ENCODE measurements at places on chromosomes 5 and 9.

DNA sequence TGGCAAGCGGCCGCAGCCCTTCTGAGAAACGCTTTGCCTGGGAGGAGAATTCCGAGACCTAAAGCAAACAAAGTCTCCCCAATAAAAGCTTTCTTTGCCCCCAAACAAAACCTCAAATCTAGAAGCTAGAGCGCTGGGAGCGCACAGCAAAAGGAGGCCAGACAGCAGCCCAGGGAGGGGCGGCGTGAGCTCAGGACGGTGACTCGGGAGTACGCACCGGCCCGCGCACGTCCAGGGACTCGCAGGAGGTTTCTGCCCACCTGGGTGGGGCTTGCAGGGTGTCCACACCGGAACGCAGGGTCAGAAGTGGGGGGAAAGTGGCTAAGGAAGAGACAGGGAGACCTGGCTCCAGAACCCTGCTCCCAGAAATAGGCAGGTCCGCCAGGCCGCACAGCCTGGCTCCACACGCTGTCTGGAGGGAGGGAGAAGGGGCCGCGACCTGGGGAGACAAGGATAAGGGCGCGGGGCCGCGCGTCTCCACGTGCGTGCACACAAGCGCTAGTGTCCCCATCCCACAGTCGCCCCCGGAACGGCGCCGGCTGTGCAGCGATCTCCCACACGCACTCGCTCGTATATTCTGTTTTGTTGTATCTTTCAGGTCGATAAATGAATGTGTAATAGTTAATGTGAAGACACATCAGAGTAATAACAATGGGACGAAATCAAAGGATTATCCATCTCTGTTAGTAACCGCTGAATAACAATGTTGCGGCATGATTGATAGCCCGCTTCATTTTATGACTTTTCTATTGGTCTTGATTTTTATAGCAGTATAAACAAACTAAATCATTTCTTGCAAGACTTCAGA lies 2.3 kb upstream of the OTP start:
- no peak for DNase-seq

- DNase-seq = peak; percentile 53
Observed at GRCh38 chr5:179731791-179732411, 721 bp upstream of the MAML1 start.

DNA sequence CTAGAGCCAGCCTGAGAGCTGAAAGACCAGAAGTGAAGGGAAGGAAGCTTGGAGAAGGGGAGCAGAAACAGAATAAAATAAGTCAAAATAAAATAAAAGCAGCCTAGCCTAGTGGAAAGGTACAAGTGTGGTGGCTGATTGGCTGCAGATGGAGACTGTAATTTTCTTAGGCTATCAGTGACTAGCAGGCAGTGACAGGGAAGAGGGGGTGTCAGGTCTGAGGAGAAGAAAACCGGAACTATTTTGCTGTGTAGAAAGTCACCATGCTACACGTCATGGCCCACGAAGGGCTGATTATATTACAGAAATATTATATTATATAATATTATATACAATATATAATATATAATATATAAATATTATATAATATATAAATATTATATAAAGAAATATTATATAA lies 98.1 kb upstream of the TAF11L2 start:
- DNase-seq = no peak

GRCh38 chr5:168076561-168076991 lies 214.9 kb upstream of the WWC1 start:
- DNase-seq = no peak

GRCh38 chr5:127585661-127586060 lies 63.2 kb upstream of the CTXN3 start:
- DNase-seq = no peak

DNA sequence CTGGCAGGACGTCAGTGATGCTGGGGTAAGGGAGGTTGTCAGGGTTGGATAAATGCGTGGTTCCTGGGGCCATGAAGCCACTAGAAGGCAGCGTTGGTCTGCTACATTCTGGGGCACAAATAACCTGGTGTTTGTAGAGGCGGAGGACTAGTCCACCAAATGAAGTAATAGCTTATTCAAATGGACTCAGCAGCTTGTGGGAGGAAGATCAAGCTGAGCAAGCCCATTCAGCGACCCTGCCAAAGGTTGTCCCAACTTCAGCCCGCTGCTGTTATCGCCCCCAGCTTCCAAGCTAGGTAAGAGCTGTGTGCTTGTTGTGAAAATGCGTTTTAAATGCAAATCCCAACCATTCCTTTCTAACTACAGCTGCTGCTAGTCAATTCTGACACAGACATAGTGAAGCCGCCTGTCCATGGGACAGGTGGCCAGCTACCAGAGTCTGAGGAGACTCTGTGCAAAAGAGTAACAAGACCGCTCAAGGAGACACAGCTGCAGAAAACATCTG lies 7.6 kb upstream of the FAM240B start:
- DNase-seq = no peak

- no peak for DNase-seq
Observed at GRCh38 chr5:111668477-111669414, 88.2 kb downstream of the NREP start.

DNA sequence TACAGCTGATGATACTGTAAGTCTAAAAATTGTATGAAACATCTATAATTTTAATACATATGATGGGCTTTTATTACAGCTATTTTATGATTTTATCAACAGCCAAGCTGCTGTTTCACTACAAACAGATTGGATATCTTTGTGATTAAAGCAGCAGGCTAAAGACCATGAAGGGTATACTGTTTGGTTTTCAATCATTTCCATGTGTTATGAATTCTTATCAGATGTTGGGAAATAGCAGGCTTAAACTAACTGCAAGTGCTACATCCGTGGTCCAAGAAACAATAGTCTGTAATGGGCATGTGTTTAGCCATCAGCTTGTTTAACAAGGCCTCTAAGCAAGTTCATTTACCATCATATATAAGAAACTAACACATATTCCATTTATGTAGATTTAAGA lies 107.5 kb downstream of the CWC27 start:
- no peak for DNase-seq

DNA sequence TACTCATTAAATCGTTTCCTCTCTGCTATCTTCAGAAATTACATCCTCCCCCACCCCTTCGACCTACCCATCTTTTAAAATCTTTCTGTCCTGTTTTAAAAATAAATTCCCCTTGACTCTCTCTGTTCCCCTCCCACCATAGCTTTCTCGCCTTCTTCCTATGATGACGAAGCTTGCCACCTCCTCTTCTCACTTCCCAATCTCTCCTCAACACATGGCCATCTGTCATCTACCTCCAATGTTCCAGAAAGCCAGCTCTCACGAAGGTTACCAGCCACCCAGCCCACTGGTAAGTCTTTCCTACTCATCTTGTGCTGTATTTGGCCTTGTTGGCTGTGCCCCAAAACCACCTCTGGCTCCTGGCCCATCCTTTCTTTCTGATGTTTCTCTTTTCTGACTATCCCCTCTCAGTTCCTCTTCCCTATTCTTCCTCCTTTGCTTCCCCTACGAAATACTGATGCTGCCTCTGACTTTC lies 346.3 kb downstream of the ENC1 start:
- no peak for DNase-seq

DNA sequence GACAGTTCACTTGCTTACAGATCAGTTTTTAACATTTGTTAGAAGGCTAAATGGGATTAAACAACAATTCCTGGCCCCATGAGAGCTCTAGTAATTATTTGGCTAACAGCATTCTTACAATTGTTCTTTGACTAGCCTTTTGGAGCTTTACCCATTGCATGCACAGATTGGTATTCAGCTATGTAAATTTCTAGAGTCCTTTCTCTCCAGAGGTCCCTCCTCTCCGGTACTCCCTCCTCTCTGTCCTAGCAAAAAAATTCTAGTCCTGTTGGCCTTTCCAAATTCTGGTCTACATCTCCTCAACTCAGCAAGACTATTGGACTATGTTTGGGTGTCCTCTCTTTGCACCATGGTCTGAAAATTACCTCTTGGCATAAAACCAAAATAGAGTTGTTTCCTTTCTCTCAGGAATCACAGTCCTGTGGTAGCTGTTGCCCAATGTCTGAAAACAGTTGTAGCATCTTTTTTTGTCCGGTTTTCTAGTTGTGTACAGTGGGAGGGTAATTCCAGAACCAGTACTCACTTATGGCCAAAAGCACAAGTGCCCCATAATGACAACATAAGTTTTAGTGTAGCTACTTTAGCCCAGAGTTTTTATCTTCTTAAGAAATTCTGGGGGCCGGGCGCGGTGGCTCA lies 18.1 kb downstream of the SAR1B start:
- no peak for DNase-seq

DNA sequence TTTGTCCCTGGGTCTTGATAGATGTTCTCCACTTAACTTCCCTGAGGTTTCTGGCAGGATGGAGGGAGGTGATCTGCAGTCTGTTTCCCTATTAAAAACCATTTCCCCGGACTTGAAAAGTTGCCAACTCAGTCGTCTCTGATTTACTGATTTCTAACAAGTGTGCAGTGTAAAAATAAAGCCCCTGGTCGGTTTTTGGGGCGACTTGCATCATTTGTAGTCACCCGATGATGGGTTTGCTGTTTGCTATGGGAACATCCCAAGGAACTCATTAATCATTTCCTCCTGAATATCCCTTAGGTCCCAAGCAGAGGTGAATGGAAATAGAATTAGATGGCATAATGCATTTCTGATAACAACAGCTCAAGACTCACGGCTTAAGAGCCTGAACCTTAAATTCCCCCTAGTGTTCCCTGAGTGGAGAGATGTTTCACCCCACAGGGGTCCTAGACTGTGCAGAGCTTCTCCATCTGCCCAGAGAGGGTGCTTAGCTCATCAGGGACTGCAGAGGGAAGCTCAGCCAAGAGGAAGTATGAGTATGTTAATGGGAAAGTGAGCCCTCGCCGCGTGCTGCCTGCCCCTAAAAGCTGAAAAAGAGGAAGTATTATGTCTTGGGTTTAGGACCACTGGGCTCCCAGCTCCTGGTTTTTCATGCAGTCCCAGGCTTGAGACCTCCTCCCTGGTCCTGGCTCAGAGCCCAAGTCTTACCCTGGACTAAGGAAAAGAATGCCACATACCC lies 115.1 kb upstream of the DAP start:
- no peak for DNase-seq

DNA sequence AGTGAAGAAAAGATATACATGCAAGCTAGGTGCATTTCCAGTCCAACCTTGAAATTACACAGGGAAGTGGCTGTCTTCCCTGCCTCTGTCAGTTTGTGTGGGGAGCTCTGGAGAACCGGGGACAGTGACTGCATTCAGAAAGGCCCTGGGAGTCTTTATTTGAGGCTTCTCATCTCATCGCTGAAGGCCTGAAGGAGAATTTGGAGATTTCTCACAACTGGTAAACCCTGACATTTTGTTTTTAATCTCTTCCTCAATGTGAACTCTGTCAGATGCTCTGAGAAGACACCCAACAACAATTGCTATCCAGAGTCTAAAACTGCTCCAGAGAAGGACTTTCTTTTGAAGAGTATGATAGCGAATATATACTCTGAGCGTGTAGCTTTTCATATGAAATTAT lies 33.0 kb downstream of the MACIR start:
- DNase-seq = no peak

- no peak for DNase-seq
Observed at GRCh38 chr9:126743041-126743440, 61.8 kb upstream of the ZBTB43 start.

DNA sequence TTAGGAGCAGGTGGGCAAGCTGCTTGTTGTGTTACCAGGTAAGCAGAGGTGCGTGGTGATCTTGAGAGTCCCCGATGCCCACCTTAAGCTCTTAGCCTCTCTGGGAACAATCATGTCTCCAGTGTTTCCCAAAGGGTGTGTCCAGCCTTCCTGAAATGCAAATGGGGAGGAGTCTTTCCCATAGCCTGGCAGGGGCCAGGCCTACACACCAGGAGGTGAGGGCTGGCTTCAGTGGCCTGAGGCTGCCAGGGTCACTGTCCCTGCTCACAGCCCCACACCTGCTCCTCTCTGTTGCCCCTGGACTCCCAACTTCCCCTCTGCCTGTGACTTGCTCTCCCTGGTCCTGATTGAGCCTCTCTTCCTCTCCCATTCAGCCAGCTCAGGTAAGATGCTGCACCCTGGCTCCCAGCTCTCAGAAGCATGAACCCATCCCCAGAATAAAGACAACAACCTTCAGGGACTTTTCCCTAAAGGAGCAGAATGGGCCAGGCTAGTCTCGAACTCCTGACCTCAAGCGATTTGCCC lies 65.7 kb upstream of the PHYKPL start:
- no peak for DNase-seq

GRCh38 chr9:98406469-98406868 lies 151.0 kb upstream of the TBC1D2 start:
- no peak for DNase-seq

DNA sequence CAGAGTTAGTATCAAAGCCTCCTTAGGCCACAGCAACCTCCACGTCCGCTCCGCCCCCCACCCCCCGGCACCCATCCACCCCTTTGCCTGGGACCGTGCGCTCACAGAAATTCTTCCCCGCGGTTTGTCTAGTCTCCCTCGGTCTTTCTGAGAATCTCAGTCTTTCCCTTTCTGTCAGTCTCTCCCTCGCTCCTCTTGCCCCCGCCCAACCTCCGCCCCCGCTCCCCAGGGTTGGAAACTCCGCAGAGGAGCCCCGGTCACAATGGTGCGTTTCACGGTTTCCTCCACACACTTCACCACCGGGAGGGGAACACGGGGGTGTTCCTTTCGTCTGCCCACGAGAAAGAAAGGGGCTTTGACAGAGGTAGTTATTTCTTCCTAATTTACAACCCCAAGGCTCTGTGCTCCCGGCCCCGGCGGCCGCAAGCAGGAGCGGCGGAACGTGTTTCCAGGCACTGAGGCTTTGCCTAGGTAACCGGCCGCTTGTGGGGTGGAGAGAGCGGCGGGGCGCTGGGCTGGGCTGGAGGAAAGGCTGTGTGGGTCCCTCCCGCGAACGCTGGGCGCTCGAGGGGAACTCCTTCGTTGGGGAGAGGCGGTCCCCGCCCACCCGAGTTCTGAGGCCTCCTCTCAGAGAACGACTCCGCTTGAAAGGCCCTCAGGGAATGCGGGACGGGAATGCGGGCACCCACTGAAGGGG lies 2.1 kb downstream of the NR4A3 start:
- no peak for DNase-seq

DNA sequence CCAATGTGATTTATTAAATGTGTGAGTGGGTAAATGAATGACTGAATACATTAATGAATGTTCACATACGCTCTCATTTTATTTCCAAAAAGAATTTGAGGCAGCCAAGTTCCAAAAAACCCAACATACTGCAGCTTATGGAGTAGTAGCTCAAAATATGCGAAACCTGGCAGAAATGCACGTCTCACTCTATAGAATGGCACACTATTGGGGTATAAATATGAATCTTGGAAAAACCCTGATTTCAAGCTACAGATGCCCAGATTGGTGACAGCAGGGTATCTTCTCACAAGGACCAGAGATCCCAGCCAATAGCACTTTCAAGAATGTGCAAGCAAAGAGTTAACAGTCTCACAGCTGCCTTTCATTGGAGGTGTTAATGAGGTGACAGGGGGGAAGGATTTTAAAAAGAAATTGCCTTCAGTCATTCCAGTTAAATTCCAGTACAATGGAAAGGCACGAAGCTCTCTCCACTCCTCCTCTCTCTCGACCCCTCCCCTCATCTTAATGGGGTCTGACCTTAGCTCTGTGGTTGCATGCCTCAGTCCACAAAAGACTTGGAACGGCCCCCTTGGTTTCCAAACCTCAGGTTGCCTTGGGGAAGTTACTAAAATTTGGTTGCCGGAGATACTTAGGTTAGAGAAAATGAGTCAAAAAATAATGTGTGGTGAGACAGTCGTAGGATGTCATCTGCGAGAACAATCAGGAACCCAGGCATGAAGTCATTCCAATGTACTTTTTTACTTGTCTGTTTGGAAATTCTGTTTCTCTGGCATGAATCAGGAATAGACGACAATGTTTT lies 307.4 kb downstream of the NFIB start:
- no peak for DNase-seq
